Esophagus muscularis mucosa (tissue), 4 donors: ENCODE measurements at places on chromosomes 1 and 21. TPM values are rescaled to one million over a fixed set of nuclear protein-coding genes. Genes with fewer than 3 reads are reported as not detected.

DNA sequence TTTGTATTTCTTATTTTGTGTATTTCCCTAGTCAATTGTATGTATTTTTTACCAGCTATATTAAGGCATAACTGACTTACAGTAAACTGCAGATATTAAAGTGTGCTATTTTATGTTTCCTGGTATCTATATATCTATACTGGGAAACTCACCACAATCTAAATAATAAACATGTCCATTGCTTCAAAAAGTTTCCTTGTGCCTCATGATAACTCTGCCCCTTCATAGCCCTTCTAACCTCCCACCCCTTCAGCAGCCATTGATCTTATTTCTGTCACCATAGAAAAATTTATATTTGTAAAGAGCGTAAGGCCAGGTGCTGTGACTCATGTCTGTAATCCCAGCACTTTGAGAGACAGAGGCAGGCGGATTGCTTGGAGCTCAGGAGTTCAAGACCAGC lies 9.3 kb upstream of the RRP15 start:
- DNase-seq = no peak

DNA sequence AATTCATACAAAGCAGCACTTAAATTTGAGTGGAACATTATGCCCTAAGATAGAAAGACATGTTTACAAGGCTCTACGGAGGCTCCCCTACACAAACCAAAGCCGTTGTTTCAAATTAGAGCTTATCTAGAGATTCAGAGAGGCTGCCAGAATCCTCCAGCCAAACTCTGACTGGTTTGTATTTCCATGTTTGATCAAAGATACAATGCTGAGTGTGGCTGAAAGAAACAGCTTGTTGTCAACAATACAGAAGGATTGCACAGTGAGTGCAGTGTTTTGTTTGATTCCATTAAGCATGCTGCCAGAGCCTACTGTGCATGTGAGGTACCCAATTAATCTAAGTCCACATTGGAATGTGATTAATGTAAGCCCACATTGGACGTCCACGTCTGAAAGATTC lies 402.7 kb downstream of the DISC1 start:
- peak; percentile 17 for DNase-seq

DNA sequence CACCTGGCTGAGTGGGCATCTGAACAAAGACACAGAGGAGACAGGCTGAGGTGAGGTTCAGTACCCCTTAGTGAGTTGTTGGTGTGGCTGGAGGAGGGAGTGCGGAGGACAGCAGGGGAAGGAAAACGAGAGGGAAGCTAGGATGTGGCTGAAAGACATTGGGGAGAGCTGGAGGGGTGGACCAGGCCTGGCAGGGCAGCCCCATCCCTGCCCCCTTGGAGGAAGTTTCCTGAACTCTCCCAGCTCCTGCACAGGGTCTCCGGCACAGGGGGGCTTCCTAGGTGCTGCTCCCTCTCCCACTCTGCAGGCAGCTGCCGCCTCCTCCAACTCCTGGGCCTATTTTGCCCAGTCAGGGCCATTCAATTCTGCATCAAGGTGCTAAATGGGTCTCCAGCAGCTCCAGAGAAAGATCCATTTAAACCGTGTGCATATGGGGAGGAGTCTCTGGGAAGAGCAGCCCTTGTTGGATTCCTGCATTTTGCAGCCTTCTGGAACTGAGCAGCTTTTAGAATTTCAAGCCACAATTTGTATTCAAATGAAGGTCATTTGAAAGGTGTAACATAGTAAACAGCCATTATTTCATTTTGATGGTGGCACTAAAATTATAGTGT lies 193.9 kb downstream of the CAMTA1 start:
- no peak for DNase-seq

DNA sequence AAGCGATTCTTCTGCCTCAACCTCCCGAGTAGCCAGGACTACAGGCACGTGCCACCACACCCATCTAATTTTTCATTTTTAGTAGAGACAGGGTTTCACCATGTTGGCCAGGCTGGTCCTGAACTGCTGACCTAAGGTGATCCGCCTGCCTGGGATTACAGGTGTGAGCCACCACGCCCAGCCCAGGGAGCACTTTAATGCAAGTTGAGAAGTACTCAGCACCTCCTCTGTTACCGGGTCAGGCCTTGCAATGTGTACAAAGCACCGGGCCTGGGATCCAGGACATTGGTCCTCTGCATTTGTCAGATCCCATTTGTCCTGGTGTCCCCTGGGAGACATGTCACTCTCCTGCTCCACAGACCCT lies 143.6 kb downstream of the TOMM20 start:
- DNase-seq = no peak

Gene ITPKB
- 156 TPM for total RNA-seq
